Hematopoietic multipotent progenitor cell treated with erythropoietin and hydrocortisone succinate and interleukin-3 and kit ligand, for 8 days (in vitro differentiated cells): ENCODE measurements at places on chromosomes 2 and 18.

- DNase-seq = peak; percentile 78
Measured at GRCh38 chr18:32093523-32093922, 1.8 kb downstream of the RNF138 start.

- no peak for DNase-seq
Measured at GRCh38 chr2:238728330-238729260, 119.3 kb upstream of the TWIST2 start.

DNA sequence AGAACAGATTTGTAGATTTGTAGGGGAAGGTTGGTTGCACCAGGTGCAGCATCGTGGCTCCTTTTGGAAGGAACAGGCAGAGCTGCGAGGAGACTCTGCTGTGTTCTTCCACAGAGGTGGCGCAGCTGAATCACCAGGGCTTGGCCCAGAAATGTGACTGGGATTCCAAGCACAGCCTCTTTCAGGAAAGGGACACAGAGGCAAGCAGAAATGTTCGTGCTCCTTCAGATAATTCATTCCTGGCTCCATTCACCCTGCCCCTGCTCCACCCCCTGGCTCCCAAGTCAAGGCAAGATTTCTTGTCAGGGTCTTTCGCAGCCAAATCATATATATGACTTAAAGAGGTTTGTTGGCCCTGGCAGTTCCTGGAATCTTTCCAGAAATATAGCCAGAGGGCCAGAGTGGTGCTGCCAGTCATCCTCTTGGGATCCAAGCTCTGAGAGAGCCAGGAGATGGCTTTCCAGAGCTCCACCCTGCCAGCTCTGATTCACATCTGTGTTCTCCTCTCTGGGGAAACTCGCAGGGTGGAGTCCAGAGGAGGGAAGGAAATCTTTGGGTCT is 203.9 kb upstream of the TANK start:
- DNase-seq = no peak

- DNase-seq = no peak
Measured at GRCh38 chr2:112342067-112342550, 66.7 kb downstream of the ZC3H6 start.

DNA sequence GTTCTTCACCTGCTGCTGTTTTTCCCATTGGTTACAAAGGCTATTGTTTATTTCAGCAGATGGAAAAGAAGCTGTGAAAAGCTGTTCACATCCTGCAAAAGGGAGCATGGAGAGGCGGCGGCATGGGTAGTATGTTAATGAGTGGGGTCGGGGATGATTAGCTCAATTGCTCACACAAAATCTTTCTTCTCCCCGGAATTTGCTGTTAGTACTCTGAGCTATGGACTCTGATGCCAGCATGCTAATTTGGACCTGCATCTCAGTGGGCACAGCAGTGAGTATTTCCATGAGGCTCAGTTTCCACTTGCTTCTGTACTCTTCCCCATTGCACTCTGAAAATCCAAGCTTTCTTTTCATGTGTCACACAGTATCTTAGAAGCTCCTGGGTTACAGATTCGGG is 61.6 kb downstream of the DNER start:
- no peak for DNase-seq

- DNase-seq = no peak
Measured at GRCh38 chr18:4318311-4318710, 136.8 kb downstream of the DLGAP1 start.

- DNase-seq = no peak
Measured at GRCh38 chr2:13015532-13016320, 299.0 kb downstream of the TRIB2 start.

DNA sequence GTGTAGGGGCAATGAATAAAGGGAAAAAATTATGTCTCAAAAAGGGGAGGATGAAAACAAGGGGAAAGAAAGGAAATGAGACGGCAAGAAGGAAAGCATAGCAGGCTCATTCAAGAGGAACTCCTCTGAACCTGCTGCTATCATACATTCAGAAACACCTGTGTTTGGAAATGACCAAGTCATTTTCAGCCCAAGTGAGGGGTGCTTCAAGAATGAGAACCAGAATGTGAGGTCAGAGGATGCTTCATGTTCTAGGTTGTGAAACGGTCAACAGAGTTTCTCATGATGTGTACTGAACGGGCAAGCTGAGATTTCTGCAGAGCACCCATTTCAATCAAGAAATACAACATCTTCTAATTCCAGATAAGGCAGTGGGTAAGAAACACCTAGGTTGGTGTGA is 1367.2 kb upstream of the CELF4 start:
- DNase-seq = no peak

- no peak for DNase-seq
Measured at GRCh38 chr2:227388537-227389011, 825 bp upstream of the SCYGR1 start.

DNA sequence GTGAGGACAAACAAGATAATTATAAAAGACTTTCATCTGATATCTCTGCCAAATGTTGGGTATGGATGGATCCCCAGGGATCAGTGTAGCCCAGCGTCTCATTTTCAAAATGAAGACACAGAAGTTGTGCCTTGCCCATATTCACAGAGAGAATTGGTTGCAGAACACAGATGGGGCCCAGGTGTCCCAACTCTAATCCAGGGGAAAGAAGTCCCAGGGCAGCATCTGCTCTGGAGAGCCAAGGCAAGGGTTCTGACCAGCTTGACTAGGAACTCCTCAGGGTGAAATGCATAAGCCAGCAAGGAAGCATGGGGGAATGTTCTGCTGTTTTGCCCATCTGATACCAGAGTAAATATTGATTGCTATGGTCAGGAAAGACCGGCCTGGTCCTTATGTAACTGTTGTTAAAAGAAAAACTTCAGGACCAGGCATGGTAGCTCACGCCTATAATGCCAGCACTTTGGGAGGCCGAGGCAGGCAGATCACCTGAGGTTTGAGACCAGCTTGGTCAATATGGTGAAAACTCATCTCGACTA is 68.7 kb upstream of the CABLES1 start:
- DNase-seq = no peak

GRCh38 chr2:233832869-233833311 is 21.4 kb downstream of the HJURP start:
- DNase-seq = peak; percentile 49

DNA sequence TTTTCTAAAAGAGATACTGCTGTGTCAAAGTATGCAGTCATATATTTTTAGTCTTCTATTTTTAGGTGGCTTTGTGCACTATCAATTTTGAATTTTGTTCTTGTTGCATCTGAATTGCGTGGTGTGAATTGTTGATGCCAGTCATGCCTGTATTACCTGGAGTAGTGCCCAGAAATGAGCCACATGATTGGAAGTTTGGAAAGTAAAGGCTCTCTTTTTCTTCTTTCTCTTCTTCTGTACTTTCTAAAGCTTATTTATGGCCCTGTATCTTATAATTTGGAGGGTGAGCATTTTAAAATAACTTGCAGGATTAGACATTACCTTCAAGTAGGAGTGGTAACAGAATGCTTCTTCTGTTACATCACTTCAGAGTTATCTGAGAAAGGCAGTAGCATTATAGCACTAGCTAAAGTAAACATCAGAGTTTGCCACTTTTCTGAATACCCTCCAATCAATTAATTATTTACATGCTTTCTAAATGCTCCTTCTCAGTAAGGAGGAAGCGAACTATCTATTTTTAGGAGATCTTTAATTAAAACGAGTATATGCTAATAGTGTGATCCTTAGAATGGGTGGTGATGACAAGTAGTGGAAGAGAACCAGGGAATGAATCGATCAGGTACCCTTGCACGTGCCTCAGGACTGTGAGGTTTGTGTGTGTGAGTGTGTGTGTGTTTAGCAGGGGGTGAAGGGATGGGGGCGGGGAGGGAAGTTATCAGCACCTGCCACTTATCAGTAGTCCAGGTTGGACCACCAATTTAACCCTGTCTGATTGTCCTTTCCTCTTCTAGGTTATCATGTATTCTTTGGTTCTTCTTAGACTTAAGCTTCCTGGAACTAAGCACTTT is 112.5 kb downstream of the MAP3K20 start:
- peak; percentile 12 for DNase-seq

GRCh38 chr2:96815326-96816126 is 542 bp upstream of the CNNM3 start:
- peak; percentile 18 for DNase-seq

DNA sequence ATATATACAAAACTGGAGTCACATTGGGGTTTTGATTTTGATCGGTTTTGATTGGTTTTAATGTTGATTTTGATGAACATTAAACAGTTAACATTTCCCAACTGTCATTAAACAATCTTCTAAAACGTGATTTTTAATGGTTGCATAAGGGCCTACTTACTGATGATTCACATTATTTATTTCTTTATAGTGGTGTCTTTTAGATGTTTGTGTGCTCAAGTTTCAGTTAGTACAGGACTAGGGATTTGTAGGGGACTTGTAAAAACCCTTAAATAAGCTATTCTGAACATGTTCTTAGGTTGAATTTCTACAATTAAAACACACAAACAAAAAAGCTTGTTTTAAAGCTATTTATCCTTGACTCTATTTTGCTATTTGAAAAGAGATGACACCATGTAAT is 61.6 kb downstream of the TTC21B start:
- no peak for DNase-seq

DNA sequence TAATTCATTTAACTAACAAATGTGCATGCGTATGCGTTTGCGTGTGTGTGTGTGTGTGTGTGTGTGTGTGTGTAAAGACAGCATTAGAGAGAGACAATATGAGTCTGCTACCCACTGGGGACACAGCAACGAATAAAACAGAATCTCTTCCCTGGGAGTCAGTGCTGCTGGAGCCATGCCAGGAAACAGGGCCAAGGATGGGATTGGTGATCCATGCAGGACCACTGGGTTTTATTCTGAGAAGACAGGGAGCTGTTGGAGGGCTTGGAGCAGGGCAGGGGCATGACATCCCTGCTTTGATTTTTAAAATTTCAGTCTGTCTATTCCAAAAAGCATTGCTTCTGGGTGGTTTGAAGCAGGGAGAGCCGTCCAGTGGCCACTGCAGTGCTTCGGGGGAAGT is 62.9 kb downstream of the PDCL3 start:
- no peak for DNase-seq

GRCh38 chr2:9748577-9748976 is 94.7 kb upstream of the TAF1B start:
- DNase-seq = no peak

DNA sequence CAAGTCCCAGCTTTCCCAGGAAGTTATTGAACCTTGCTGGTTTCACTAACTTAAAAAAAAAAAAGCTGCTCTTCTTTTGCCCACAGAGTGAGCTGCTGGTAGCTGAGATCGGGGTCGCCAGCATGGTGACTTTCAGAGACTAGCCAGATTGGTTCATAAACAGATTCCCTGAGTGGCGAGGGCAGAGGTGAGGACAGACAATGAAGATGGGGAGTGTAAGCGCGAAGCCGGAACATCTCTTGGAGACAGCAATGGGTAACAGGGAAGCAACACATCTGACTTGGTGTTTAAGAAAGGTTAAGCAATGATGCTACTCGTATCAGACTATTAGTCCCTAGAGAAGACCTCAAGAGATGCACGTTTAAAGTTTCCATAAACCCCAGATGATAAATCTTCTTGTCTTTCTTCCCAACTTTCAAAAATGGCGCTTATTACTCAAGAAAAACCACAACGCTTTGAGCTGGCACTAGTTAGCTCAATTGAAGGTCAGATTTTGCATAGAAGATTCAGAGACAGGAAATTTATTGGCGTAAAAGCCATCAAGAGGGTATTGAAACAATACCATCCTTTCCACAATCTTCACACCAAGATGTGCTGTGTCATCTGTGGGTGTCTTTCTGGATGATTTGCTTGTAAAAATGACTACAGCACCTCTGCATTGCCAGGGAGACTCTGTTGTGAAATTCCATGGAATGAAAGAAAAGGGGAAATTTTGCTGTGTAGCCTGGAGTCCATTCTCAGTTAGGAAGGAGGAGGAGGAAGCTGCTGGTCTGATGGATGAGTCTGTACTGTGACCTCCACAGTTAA is 193.1 kb upstream of the CXCR4 start:
- no peak for DNase-seq

GRCh38 chr2:147879846-147880245 is 35.0 kb downstream of the ACVR2A start:
- DNase-seq = no peak

DNA sequence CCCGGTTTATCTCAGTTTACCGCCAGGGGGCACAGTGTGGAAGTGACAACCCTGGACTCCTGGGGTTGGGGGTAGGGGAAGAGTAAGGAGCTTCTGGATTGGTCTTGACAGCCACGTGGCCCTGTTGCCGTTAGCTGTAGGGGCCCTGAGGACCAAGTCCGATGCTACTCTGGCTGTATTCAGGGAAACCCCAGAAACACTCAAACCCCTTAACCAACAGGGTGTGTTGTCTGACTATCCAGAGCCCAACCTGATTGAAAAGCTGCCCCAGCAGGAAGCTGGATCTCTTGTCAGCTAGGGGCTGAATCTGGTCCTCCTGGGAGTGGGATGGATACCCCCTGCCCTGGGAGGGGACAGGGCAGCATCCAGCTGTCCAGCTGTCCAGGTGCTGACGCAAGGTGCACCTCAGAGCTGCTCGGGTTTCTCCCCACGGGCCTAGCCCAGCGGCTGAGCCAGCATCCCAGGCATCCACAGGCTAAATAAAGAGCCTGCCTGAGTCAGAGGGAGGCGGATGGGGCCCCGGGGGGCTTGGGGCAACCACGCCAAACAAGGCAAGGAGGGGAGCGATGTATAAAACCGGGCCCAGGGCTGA is 3.1 kb upstream of the GMPPA start:
- peak; percentile 81 for DNase-seq

GRCh38 chr2:64699712-64700111 is 46.0 kb upstream of the SERTAD2 start:
- peak; percentile 9 for DNase-seq

DNA sequence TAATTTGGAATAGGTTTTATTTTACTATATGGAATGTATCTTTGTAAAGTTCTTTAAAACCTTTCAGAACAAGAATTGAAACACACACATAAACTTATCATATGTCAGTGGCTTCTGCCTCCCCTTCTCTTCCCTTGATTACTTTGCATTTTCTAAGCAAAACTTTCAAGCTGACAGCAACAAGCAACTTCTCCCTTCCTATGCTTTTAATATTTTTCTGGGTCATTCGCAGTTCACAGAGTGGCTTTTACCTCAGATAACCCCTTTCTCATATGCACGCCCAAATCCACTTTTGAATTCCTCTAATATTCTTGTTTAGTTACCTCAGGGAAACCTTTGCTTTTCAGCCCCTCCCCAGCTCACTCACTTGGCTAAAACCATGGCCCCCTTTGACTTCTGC is 36.7 kb upstream of the CDC42EP3 start:
- DNase-seq = no peak

- no peak for DNase-seq
Measured at GRCh38 chr2:26578113-26578458, 63.1 kb downstream of the CIB4 start.

DNA sequence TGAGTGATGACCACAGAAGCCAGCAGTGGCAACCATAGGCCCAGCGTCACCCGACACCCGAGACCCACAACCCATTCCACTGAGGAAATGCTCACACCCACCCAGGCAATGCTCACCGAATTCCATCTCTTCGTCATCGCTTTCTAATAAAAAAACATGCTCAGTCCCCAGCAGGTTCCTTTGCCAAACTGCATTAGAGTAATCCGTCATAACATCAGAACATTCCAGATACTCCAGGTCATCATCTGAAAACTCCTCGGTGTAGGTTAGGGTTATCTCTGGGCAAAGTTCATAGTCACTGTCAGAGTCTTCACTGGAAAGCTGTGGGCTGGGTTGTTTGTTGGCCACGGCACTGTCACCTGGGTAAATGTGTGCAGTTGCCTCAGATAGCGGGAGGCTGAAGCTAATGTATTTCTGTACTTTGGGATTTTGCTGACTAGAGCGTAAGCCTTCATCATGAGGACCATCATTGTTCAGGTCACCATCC is 49.3 kb downstream of the ALPK2 start:
- no peak for DNase-seq
